ENCODE measurements at places on chromosomes 5 and 9.

DNA sequence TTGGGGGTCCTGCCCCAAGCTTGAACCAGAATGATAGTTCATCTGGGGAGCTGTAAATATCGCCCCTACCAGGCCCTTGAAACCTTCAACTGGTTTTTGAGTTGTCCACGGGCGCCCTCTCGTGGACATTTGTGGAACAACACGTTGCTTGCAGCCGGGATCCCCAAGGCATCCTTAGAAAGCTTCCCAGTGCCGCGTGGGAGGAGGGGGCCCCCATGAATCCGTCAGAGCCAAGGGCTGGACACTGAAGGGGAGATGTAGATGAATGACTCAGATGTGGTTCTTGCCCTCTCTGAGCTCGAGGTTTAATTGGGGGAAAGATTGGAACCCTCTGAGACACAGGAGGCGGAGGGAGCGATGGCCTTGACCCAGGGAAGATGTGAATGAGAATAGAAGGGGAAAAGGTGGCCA, 31.8 kb upstream of the ORM1 start:
- DNase-seq, result no peak

DNA sequence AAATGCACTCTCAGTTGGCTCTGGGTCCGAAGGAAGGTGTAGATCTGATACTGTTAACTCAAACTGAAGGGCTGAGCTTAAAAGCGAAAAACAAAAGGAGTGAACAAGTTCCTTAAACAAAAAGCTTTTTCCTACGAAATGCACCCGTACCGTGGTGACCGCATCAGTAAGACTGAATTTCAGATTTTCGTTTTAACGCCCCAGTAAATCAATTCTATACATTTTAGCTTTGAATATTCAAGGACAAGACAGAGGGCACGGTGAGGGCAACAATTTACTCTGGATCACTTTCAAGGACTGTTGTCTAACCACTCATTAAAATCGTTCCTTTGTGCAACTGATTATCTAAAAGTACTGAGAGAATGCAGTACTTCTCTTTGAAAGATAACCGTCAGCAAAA, 1.9 kb downstream of the HOMER1 start:
- no peak for DNase-seq

- no peak for DNase-seq
Measured at GRCh38 chr9:135085830-135086546, 1.5 kb upstream of the OLFM1 start.

- DNase-seq, result no peak
Measured at GRCh38 chr5:67215519-67216471, 19.2 kb upstream of the CD180 start.

- DNase-seq, result no peak
Measured at GRCh38 chr5:93723005-93723404, 18.4 kb downstream of the POU5F2 start.

DNA sequence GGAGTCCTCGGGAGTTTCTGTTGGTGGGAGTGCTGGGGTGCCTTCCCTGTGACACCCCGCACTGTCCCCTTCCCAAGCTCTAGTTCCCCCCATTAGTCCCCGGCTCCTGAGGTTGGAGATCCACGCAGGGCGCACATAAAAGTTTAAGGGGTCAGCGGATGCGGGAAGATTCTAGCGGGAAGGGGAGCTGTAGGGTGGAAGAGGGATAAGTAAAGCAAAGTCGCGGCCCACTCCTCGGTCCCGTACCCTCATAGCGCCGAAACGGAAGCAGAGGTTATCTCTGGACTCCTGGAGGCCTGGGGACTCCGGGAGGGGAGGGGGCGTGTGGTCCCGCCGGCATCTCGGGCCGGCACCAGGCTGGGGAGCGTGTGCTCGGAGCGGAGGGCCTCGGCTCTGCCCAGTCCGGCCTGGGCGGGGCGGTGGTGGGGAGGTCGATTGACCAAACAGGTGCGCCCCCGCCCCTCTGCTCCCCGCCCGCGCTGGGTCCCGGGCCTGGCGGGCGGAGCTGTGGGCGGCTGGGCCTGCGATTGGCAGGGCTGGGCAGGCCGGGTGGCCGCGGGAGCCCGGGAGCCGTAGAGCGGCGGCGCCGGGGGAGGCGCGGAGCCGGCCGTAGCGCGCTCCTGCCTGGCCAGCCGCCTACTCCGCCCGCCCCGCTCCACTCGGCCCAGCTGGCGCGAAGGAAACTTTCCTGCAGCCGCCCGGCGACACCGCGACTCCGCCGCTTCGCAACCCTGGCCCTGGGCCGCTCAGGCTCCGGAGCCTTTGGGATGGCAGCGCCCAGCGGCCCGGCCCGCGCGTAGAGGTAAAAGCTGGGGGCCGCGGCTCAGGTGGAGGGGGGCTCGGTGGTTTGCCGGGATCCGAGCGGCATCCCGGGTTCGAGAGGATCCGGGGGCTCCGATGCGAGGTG, 52.2 kb upstream of the DAB2IP start:
- DNase-seq, result no peak

GRCh38 chr9:121294866-121295661, 27.1 kb downstream of the GSN start:
- no peak for DNase-seq

DNA sequence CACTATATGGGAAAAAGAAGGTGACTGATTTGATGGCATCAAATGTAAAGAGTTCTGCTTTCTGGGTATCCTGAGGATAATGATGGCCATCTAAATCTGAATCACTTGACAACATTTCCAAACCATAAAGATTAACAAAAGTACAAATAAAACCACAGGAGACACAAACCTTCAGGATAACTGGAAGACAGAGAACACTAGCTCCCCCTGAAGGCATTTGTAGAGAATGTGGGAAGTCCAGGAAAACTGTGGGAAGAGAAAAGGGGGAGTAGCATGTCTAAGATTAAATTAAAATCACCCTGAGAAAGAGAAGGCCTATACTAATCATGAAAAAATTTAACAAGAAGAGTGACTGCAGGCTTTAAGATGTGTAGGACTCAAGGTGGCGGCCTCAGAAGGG, 116.2 kb downstream of the PRELID2 start:
- peak; percentile 10 for DNase-seq

GRCh38 chr5:78927657-78928282, 57.3 kb downstream of the ARSB start:
- peak; percentile 47 for DNase-seq

GRCh38 chr9:77907585-77907984, 124.0 kb downstream of the GNAQ start:
- DNase-seq, result no peak

DNA sequence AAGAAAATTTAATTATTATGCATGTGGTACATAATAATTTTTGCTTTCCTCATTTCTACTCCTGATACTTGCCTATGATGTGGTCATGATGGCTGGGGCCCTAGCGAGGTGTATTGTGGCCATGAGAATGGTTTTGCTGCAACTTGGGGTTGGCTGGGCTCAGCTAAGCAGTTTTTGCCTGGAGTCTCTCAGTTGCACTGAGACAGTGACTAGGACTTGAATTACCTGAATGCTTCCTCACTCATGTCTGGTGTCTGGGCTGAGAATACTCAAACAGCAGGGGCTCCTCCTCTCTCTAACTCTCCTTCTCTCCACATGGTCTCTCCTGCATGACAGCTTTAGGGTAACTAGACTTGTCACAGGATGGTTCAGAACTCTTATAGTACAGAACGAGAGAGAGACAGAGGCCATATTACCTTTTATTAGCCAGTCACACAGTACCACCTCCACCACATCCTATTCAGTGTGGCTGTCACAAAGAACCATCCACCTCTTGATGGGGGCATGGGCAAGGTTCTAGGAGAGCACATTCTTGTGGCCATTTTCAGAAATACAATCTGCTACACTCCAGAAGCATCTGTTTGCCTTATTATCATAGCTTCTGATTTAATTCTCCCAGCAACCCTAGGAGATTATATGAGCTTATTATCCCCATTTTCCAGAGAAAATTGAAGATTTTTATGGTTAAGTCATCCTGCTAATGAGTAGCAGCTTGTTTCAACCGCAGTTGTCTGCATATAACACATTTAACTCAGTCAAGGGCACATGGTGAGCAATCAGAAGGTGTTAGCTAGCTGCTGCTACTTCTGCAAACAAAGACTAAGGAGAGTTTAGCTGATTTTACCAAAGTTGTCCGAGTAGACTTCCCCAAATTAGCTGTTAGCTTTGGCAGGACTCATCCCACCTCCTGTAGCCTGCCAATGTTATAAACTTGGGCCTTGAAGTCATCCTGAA, 245.1 kb downstream of the DOCK8 start:
- no peak for DNase-seq

DNA sequence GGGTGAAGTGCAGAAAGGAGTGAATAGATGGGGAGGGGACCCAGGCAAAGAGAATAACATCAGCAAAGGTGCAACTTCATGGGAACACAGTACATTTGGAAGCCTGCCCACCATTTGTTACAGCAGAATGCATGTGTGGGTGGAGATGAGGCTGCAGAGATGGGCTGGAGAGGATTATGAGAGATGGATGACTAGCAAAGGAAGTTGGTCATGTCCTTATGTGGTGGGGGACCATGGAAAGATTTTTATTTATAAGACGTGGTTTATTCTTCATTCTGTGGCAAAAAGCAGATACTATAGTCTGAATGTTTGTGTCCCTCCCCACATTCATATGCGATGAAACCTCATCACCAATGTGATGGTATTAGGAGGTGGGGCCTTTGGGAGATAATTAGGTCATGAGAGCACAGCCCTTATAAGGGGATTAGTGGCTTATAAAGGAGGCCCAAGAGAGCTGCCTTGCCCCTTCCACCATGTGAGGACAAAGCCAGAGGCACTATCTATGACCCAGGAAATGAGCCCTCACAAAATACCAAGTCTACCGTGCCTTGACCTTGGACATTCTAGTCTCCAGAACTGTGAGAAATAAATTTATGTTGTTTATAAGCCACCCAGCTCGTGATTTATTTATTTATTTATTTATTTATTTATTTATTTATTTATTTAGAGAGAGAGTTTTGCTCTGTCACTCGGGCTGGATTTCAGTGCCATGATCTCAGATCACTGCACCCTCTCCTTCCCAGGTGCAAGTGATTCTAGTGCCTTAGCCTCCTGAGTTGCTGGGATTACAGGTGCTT, 483.7 kb downstream of the RAB3C start:
- DNase-seq, result peak; percentile 65

- DNase-seq, result no peak
Measured at GRCh38 chr5:149782895-149783586, 52.9 kb downstream of the PPARGC1B start.

DNA sequence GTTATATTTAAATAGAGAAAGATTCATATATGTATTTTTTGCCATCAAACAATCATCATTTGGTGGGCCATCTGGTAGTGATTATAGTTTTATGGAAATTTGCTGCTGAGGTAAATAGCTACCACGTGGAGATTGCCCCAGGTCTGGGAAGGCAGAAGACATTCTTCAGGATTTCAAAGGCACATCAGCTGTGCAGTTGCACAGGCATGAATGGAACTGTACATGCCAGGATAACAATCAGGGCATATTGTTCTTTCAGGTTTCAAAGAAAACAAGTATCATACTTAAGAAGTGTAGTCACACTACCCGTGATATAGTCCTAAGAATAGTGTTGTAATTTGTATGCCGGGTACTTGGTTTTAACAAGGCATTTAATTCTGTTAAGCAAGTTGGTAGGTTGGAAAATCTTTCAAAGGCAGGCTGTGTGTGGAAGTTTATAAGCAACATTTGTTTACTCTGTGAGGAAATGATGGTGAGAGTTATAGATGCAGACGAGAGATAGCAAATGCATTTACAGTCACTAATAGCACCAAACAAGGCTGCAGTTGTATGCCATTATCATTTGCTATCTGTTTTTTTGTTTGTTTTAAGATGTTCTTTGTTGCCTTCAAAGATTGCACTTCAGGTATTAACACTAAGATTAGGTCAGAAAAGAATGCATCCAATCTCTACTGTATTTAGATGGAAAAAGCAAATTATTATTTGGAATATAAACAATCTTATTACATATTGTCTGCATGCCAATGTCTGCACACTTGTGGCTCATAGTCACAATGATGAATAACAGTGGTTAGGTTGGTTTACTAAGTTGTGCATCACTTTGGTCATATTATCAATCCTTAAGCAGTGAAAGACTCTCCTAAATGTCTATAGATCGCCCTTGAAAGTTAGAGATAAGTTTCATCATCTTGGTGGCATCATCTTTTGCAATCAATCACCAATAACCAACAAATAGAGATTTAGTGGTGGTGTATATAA, 55.3 kb downstream of the RPS23 start:
- DNase-seq, result no peak

DNA sequence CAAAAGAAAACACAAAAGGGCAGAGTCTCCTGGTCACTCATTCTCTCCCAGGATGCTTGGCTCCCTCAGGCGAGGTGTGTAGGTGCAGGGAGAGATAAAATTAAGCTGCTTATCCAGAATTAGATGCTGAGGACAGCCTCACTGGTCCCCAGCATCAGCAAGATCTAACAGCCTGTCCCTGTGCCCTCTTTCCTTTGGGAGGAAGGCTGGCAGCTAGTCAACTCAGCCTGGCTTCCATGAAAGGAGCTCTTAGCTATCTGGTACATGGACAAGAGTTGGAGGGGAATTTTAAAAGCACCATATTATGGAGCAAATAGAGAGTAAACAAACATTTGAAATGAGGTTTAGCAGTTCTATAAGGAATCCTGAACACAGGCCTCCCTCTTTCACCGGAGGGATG, 198.5 kb upstream of the PANK3 start:
- no peak for DNase-seq

- DNase-seq, result no peak
Measured at GRCh38 chr5:109399092-109399759, 10.5 kb downstream of the PJA2 start.

All from fibroblast of skin of left biceps (primary cell).